PC-9 (cell line): ENCODE measurements at places on chromosomes 1 and 21.

DNA sequence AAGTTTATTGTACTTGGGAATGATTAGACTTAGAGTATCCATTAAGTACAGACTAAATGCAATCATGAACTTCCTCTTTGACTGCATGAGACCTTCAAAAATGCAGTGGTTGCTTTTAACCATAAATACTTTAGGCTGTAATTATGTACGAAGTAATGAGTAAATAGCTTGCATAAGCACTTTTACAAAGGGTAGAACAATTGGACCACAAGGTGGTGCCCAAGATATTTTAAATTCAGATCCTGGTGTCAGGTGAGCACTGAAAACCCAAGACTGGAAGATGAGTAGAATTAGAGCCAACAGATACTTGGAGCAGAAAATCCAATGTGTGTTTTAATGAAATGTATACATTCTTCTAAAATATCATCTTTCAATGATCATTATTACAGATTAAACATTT lies 43.4 kb upstream of the RHOU start:
- DNase-seq: peak; percentile 53

DNA sequence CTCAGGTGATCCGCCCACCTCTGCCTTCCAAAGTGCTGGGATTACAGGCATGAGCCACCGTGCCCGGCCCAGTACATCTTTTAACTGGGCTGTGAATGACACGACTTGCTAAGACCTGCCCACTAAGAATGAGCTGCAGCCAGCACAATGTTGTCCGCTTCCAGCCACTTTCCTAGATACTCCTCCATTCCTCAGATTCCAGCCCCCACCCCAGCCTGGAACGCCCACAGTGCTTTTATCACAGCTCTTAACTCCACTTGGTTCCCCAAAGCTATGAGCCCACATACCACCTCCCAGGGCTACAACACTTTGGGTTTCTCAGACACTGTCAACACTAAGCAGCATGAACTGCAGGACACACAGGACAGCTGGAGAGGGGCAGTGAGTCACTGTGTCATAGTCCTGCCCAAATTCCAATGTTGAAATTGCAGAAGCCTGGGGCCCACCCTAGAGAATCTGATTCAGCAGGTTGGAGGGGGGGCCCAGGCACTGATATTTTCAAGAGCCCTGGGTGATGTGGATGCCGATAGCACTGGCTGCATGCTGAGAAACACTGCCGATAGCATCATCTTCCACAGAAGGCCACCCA lies 58.0 kb downstream of the ACBD3 start:
- peak; percentile 57 for DNase-seq

DNA sequence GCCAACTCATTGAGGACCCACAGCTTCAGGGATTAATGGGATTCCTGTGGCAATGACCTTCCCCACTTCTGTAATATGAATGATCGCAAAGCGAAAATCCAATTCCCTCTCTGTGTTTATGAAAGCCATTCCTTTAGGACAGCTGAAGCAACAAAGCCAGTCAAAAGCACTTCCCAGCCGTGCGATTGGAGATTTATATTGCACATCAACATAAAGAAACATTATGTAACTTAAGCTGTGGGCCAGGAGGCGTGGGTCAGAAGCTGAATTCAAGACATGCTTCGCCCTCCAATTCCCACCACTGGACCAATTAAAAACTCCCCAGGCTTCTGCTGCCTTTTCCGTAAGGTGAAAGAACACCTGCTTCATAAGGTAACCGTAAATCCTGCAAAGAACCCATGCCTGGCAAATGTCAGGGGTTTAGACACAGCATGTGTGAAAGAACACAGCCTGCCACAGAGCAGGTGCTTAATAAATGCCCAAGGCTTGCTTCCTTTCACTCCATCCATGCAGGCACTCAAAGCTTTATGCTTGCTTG lies 138.9 kb upstream of the SOD1 start:
- DNase-seq: no peak

DNA sequence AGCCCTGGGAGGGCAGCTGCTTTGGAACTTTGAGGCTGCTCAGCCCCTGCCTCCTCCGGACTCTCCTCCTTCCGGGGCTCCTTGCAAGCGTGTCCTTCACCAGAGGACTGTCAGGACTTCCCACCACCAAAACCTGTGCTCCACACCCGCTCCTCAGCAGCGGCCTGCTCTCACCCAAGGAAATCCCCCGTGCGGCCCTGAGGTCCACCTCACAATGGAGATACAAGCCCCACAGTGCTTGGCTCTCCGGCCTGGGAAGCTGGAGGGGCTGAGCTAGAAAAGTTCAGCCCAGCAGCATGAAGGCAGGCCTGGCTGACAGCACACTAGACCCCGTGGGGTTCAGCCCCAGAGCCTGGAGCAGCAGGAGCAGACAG lies 33.6 kb downstream of the PGBD5 start:
- DNase-seq: no peak

DNA sequence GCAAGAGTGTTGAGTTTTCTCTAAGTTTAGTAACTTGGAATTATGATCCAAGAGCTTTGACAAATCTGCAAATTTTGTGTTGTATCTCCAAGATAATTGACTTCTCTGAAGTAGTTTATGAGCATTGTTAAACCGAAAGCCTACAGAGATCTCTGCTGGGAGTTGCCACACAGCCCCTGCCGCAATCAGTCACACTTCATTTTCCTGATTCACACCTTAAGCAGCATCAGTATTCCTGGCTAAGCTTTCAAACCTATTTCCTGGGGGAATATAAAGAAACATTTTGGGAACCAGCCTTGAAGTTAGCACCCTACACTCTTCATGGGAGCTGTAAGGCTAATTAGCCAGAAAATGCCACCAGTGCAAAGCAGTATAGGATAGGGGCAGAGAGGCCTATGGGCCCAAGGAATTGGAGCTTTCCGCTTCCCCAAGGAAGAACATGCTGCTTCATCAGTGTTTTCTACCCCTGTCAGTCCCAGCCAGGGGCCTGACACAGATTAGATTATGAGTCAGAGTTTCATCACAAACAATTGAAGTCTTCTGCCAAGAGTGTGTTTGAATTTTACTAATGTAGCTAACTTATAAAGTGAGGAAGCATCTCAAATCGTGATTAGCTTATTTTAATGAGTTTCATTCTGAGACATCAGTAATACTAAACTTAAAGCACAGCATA lies 23.2 kb upstream of the CACYBP start:
- DNase-seq: no peak

DNA sequence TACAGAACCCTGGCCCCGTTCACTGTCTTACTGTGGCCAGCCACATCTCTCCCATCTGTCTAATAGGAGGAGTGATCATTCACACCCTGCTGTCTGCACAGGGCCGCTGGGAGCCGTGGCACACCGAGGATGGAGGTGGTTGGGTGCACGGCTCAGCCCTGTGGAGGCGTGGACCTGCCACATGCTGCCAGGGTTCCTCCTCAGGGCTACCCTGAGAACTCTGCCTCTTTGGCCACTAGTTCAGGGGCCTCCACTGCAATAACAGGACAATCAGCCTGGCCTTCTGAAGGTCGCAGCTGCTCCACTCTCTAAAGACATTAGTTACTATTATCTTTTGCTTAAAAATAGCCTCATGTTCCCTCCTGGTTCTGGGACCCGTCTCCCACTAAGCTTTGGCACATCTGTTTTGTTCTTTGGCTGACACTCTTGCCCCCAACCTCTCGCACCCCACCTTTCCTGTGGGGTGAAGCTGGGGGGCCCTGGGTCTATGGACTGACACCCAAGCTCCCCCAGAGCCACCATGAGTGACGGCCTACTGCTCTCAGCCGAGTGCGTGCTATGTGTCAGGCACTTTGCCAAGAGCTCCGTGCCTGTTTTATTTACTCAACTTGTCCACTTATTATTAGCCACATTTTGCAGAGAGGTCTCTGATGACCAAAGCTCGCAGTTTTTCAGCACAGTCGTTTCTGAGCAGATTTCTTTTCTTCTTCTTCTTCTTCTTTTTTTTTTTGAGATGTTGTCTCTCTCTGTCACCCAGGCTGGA lies 66.3 kb downstream of the ARHGEF10L start:
- DNase-seq: no peak

DNA sequence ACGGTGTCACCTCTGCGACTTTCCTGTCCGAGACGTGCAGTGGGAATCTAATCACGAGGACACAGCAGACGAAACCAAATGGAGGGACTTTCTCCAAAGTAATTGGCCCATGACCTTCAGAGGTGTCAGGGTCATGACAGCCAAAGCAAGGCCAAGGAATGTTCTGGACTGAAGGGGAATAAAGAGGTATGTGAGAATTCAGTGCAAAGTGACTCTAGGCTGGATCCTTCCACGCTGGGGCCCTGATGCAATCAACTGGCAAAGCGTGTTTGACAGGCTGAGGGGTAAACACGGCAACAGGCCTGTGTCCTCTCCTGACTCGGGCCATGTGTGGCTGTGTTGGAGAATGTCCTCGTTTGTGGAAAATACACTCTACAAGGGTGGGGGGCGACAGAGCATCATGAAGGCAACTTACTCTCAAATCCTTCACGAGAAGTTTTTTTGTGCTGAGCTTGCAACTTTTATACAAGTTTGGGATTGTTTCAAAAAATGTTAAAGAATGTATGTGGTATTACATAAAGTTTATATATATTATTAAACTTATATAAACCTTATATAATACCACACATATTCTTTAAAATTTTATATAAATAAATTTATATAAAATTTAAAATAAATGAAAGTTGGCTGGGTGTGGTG lies 1.7 kb downstream of the CFAP74 start:
- DNase-seq: peak; percentile 63

GRCh38 chr1:203364094-203364801 lies 13.3 kb upstream of the FMOD start:
- DNase-seq: no peak

- DNase-seq: no peak
Measured at GRCh38 chr1:224828691-224829090, 100.8 kb upstream of the DNAH14 start.

DNA sequence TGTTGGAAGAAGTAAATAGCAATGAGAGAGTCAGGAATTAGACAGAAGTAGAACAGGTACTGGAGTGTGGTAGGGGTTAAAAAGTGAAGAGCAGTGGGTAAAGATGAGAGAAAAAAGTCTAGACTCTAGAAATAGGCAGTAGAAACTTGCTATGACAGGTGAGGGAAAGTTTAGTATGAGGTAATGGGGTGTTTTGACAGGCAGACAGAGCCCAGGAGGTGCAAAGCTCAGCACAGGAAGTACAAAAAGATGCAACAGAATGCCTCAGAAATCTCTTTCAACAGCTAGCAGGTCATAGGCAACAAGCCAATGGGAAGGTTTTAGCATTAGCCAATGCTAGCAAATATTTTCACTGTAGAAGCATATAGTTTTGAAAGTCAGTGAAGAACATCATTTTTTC lies 319.1 kb upstream of the SGIP1 start:
- no peak for DNase-seq
